ENCODE measurements at places on chromosomes 7 and 10.

GRCh38 chr10:11741608-11742007 lies 574 bp upstream of the ECHDC3 start:
- peaks cover 4% of the 10 kb centered on the region for H3K4me1 ChIP-seq
- no peak for DNase-seq
- H3K27me3 ChIP-seq, result no peaks in the 10 kb centered on the region
- no peaks in the 10 kb centered on the region for H3K36me3 ChIP-seq
- H3K27ac ChIP-seq, result no peak overlapping the region

GRCh38 chr10:29970576-29970975 lies 88.8 kb downstream of the JCAD start:
- H3K4me1 ChIP-seq, result no peaks in the 10 kb centered on the region
- no peak overlapping the region for H3K27ac ChIP-seq
- H3K4me3 ChIP-seq, result no peak overlapping the region
- DNase-seq, result no peak

GRCh38 chr10:17113889-17114540 lies 15.6 kb downstream of the CUBN start:
- no peak for DNase-seq
- no peak overlapping the region for H3K27ac ChIP-seq
- H3K27me3 ChIP-seq, result no peaks in the 10 kb centered on the region
- no peaks in the 10 kb centered on the region for H3K4me1 ChIP-seq

- no peaks in the 10 kb centered on the region for H3K36me3 ChIP-seq
- H3K4me1 ChIP-seq, result no peaks in the 10 kb centered on the region
- H3K27me3 ChIP-seq, result no peaks in the 10 kb centered on the region
- H3K4me3 ChIP-seq, result no peak overlapping the region
Observed at GRCh38 chr7:155867734-155868400, 55.6 kb upstream of the SHH start.

- H3K27me3 ChIP-seq, result no peaks in the 10 kb centered on the region
Observed at GRCh38 chr10:121838149-121838548, 89.7 kb downstream of the ATE1 start.
